Right kidney (tissue), 9 donors: ENCODE measurements at places on chromosomes 7 and 10.
A peak's percentile ranks its signal among the peaks of the same experiment; 100 is the strongest.

DNA sequence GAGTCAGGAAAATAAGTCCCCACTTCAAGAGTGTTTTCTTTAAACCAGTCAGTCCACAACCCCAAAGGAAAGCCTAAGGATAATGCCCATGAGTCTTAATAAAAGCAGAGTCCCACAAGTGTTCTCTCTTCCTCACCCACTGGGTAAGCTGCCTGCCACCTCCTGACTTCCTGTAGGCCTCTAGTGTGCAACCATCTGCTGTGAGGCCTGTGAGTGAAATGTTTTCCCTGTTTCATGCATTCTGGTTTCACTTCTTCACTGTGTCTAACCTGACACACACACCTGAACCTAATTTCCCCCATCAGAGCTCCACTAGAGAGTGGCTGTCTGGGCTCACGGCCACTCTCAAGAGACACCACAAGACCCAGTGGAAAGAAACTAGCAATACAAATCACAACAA lies 38.9 kb upstream of the GDF10 start:
- no peak for DNase-seq

GRCh38 chr7:50798126-50798525 lies 15.4 kb upstream of the GRB10 start:
- DNase-seq: no peak

DNA sequence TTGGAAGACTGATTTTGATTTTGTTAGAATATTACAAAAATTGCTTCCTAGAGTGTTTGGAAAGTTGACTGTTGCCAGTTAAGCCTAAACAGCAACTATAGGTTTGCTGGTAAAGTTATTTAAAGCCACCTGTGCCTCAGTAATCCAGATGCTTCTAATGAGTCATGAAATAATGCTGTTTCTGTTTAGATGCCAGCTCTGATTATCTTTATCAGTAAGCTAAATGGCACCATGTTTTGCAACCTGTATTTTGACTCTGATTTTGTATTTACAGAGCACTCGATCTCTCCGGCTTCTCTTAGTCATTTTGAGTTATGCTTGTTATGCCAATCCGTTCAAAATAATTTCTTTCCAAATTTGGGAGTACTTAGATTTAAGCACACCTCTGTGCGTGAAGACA lies 366.1 kb downstream of the EXOC4 start:
- DNase-seq: no peak

- no peak for DNase-seq
Measured at GRCh38 chr7:107047902-107048782, 3.6 kb downstream of the PRKAR2B start.

DNA sequence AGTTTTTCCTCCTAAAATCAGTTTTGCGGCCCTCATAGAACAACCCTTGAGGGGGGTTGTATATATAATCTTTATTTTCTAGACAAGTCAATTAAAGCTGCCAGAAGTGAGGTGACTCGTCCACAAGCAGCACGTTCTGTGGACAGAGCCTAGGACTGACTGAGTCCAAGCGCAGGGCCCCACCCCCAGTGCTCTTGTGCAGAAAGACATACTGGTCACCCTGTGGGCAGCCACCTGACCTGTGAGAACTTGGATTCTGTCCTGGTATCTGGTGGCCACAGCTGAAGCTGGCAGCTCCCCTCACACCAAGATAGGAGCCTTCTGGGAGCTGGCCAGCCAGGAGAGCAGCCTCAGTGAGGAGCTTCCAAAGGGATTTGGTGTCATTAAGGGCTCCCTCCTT lies 89.3 kb downstream of the GRK5 start:
- DNase-seq: no peak

GRCh38 chr7:149285603-149286002 lies 23.6 kb downstream of the ZNF783 start:
- DNase-seq: no peak

DNA sequence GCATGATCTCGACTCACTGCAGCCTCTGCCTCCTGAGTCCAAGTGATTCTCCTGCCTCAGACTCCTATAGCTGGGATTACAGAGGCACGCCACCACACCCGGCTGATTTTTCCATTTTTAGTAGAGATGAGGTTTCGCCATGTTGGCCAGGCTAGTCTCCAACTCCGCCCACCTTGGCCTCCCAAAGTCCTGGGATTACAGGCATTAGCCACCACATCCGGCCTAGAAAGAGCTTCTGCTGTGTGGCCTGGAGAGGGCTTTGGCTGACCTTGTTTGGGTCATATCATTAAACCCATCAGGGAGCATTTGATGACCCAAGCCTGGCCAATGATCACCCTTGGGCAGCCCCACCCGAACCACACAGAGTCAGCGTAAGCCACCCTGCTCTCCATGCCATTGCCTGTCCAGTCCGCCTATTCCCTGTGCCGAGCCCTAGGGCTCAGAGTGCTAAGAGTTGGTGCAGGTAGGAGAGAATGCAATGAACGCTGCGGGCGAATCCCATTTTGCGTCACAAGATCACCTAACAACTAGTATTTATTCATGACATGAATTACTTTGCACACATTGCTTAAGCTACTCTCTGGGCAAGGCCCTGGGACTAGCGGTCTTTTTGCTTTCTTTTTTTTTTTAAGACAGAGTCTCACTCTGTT lies 22.3 kb upstream of the GDI2 start:
- no peak for DNase-seq

- DNase-seq: no peak
Measured at GRCh38 chr7:32164341-32164996, 94.3 kb upstream of the PDE1C start.

- DNase-seq: no peak
Measured at GRCh38 chr10:59635502-59636290, 74.0 kb downstream of the SLC16A9 start.

DNA sequence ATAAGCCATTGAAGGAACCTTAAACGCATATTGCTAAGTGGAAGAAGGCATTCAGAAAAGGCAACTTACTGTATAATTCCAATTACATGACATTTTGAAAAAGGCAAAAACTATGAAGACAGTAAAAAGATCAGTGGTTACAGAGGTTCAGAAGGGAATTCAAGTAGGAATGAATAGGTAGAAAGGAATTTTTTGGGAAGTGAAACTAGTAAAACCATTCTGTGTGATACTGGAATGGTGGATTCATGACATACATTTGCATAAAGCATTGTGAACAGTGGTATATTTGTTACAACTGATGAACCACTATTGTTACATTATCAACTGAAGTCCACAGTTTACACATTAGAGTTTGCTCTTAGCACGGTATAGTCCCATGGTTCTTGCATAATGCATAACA lies 114.2 kb upstream of the GPR22 start:
- DNase-seq: no peak

DNA sequence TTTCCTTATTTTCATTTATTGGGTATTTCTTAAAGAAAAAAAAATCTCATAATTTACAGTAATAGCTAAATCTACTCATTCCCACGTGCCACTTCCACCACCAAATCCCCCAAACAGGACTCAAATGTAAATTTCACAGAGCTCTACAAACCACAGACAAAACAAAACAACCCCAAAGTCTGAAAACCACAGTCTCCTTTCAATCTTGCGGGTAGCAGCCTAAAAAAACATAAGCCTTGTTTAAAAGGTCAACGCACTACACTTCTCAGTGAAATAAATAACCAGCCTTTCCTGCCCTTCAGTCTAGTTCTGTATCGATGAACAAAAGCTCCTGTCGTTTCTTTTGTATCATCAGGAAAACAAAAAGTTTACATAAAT lies 121.8 kb upstream of the AFAP1L2 start:
- DNase-seq: no peak

DNA sequence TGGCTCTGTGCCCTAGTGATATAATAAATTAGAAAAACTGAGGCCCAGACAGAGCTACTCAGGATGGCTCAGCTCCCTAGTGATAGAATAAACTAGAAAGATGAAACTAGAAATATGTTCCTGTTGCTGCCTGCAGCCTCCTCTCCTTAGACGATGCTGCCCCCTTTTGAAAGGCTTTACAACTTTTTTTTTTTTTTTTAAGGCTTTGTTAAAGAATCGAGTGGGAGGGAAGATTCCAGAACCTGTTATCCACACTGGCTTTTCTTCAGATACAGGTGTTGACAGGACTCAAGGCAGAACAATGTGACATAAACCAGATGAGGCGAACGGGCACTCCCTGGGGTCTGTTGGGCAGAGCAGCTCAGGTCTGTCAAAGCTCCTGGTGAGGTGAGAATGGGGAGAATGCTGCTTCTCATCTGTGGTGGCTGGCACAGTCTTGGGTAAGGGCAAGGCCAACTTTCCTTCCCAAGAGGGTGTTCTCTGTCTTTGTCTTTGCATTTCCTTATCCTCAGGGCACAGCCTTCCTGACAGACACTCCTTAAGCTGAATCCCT lies 175.1 kb downstream of the COBL start:
- DNase-seq: peak; percentile 12

GRCh38 chr7:362402-363096 lies 72.6 kb downstream of the FOXL3 start:
- DNase-seq: peak; percentile 50

DNA sequence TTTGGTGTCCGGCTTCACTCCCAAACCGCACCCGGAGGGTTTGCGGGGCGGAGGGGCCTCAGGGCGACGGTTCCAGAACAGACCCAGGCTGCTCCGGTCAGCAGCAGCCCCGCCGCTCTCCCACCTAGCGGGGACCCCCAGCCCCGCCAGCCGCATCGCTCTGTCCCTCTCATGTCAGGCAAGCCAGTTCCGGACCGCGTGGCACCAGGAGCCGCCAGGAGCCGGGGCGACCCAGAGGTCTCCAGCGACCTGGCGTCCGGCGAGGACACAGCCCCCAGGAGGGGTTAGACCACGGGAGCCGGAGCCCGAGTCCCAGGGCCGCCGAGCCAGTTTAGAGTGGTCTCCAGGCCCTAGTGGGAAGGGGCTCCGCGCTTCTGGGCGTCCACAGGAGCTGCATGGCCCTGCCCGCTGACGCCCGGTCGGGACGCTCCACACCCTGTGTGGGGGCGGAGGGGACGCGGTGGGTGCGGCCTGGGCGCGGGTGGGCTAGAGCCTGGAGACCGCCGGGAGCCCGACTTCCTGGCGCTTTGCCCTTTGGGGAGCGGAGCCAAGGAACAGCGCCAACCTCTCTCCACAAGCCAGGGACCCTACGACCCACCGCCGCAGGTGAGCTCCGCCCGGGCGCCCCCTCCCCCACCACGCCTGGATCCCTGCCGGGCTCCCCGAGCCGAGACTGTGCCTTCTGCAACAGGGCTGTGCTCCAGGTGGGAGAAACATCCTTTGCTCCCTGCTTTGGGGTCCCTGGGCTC lies 43.4 kb downstream of the ZNF117 start:
- DNase-seq: peak; percentile 55

DNA sequence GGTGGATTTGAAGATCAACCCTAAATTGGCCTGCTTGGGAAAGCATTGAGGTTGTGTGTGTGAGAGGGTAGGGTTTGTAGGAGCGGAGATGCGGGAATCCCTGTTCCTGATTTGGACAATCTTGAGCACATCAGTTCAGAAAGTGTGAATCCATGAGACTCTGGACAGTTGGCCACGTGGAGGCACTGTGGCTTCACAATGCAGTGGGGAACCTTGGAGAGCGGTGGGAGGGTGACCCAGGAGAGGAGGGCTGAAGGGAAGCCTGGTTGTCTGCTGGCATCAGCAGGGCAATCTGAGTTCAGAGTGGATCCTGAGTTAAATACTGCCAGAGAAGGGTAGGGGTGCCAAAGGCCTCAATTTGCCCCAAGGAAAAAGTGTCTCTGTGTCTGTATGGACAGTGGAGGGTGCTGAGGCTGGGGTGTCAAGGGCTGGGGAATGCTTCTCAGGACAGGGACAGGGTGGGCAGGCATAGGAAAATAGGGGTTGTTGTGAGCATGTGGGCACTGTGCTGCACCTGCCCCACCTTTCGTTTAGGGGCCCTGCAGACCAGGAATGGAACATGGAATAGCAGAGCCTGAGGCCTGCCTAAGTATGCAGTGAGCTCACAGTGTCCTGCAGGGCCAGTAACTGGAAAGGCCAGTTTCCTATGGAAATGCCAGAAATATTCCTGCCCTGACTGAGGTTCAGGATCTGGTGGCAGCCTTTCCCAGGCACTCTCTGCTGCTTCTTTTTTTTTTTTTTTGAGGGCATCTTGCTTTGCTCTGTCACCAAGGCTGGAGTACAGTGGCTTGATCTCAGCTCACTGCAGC lies 162.9 kb upstream of the PRSS58 start:
- DNase-seq: no peak

DNA sequence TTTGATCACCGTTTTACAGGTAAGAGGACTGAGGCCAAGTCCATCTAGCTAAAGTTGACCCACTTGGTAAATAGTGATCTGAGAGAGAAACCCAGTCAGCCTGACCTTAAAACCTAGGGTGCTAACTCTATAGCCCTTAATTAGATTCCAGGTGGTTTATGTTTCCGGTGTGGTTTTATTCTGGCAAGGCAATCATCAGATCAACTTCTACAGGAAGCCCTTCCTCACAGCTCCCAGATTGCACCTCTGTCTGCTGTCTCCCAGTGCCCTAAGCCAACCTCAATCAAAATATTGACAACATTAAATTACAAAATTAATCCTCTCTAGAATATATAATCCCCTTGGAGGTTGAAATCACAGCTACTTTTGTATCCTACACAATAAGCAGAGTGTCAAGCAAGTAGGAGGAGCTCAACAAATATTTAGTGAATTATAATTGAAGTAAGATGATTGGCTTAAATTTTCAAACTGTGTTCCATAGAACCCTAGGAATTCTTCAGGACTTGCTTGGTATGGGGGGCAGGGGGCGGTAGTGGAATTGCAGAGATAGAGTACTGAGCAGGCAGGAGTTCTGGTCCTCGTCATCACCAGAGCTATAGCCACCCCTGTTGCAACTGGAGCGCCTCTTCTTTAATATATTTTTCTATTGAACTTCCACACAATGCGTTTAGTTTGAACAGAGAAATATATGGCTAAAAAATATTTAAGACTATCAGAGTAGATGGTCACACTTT lies 692.8 kb upstream of the LRRN3 start:
- DNase-seq: no peak

- DNase-seq: no peak
Measured at GRCh38 chr7:121610243-121610642, 214.1 kb upstream of the FAM3C start.

DNA sequence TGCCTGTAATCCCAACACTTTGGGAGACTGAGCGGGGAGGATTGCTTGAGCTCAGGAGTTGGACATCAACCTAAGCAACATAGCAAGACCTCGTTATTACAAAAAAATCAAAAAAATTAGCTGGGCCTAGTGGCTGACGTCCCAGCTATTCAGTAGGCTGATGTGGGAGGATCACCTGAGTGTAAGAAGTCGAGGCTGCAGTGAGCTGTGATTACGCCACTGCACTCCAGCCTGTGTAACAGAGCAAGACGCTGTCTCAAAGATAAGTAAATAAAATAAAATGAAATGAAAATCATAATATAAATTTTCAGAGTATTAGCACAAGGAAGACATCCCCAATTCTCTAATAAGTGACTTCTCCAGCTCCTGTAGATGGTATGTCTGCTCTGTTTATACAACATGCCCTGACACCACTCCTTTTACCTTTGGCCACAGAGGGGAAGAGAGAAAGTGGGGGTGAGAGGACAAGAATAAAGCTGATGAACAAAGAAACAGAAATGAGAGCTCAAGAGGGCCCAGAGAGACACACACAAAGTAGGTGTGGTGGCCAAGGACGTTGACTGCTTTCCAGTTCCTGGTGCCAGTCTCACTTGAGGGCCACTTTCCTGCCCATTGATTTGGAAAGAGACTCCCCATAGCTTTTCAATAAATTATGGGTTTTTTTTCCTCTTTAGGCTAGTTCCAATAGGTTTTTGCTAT lies 62.9 kb downstream of the PTTG1IP2 start:
- DNase-seq: no peak

- no peak for DNase-seq
Measured at GRCh38 chr10:124010563-124011131, 82.8 kb downstream of the CHST15 start.
